Foreskin fibroblast (primary cell): ENCODE measurements at places on chromosomes 1 and 21.

DNA sequence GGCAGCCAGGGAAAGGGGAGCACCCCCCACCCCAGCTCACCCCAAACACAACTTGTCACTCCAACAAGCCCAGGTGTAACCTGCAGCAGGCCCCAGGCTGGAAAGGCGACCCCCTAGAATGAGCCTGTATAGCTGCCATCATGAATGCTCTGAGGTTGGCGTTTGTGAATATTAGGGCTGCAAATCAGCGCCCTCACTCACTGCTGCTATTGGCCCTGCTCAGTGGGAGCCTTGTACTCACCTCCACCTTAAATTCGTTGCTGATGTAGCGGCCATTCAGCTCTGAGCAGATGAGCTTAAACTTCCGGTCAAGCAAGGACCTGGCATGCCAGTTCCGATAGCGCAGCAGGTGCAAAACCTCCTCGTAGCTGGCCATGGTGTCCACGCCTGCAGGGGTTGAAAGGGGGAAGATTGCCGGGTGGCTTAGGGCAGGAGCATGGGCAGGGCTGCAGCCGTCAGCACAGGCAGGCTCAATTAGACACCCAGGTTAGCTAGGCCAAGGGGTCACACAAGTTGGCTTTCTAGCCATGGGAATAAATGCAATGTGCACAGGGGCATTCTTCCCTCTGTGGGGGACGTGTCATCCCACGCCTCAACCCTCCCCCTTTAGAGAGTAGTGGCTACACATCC lies 81.7 kb downstream of the PIK3CD start:
- DNase-seq, result no peak

DNA sequence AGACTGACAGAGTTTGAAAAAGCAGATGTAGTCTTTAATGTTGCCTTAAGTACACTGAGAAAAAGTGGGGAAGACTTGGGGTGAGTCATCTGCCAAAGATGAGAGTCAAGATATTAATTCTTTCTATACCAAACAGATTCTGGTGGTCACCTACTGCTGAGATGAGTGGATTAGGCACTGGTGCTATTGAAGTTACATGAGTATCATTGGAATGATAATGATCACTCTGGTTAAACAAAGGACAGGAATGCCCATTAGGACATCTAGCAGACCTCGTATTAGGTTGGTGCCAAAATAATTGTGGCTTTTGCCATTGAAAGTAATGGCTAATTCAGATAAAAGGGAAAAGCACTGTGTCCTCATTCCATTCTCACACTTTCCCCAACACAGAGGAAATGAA lies 1588.9 kb downstream of the KCNT2 start:
- peak; percentile 2 for DNase-seq

- DNase-seq, result no peak
These were observed 12.0 kb upstream of the S100A2 start for GRCh38 chr1:153577624-153578051.

- no peak for DNase-seq
These were observed 270.3 kb downstream of the SDCCAG8 start for GRCh38 chr1:243526180-243526579.

GRCh38 chr1:201353186-201353940 lies 24.1 kb downstream of the TNNT2 start:
- no peak for DNase-seq

GRCh38 chr1:234639961-234640360 lies 30.0 kb upstream of the IRF2BP2 start:
- no peak for DNase-seq

DNA sequence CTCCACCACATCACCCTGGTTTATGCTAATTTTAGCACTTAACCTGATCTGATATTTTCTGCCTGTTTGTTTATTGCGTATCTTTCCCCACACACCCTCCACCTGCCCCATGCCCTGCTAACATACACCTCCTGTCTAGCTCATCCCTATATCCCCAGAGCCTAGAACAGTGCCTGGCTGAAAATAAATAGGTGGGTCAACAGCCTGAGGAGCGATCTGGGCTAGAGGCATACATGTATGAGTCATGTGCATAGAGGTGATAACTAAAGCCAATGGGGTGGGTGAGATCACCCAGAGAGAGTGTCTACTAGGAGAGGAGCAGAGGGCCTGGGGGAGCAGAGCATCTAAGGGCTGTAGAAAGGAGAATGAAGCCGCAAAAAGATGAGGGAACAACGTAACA lies 2.7 kb downstream of the HTR1D start:
- DNase-seq, result no peak

GRCh38 chr1:217622042-217622441 lies 8.8 kb downstream of the GPATCH2 start:
- no peak for DNase-seq

- DNase-seq, result no peak
These were observed 3.8 kb downstream of the F13B start for GRCh38 chr1:197063212-197063611.

DNA sequence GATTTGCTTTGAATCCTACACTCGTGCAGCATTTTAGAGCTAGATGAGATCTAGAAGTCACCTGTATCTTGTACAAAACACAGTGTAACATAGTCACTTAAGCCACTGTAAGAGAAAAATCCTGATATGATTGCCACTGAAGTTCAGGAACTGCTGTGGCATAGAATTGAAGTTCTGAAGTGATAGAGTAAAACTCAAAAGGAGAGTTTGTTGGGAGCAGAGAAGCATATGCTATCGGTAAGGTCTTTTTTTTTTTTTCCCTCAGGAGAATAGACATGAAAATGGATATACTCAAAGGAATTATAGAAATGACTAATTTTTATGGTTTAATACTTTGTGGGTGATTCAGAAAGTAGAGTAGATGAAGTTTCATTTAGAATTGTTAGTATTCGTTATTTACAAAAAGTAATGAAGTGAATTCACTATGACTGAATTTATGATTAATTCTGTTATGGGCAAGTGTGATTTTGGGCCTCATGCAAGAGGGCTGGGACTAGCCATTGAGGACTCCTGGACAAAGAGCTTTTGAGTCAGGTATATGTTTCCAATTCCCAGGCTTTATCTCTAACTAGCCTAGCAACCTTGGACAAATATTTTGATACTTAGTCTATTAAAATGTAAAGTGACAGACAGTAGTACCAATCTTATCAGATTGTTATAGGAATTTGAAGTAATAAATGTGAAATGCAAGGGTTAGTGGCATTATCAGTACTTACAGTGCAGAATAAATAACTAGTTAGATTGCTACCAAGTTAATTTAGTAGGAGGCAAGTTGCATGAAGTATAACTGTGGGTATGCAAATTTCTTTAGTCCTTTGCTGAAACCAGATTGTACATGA lies 3.1 kb downstream of the KCTD3 start:
- DNase-seq, result no peak

DNA sequence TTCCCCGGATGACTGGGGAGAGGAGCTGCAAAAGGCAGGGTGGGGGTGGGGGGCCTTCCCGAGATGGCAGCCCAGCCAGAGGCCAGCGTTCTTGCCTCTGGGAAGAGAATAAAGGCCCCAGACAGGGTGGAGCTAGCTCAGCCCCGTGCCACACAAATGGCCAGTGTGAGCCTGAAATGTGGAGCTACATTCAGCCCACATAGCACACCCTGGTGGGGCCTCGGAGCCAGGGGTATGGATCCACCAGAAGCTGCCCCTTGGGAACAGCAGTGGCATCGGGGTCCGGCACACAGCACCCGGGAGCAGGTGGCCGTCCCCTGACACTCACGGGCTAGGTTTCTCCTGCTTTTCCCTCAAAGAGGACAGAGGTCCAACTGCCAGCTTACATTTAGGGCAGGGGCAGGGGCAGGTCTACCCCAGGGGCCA lies 93.9 kb downstream of the PDE9A start:
- no peak for DNase-seq

- DNase-seq, result no peak
These were observed 307.0 kb upstream of the USP25 start for GRCh38 chr21:15422783-15423182.

DNA sequence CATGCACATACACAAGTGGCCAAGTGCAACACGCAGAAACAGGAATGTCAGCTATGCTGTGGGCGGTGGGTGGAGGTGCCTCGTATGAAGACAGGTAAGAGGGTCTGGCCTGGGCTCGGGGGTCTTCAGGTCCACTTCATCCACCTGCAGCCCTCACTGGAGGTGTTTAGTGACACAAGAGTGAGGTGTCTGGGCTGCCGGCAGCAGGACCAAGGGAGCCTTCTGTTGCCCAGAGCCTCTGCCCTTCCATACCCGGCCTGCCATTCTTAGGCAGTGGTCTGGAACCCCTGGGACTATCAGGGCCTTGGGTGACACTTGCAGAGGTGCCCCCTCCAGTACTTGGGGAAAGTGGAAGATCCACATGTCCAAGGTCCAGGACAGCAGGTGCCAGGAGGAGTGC lies 21.7 kb upstream of the ACTRT2 start:
- DNase-seq, result no peak

DNA sequence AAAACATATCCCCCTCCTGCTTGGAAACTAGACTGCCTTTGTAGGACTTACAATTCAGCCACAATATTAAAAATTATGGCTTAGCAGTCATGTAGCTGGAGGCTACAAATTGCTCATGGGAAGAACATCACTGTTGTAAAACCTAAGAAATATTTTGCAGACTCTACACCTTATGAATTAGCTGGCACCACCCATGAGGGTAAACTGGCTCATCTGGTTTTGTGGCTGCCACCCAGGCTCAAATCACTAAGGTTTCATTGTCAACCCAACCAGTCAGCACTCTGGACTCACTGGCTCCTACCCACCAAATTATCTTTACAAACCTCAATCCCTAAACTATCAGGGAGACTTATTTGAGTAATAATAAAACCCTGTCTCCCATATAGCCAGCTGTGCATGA lies 100.7 kb upstream of the OLFM3 start:
- DNase-seq, result no peak

DNA sequence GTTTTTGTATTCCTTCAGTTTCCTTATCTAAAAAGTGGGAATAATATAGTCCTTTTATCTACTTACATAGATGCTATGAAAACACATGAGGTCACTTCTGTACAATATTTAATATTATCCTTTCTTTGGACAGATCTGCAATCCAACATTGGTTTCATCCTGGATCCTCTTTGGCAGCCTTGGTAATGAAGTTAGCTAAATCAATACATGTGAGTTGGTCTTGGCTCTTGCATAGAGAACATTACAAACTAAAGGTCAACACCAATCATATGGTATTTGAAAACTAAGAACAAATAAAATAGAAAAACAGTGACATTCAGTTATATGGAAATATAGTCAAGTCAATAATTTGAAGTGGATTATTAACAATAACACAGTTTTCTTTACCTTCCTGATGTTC lies 3.2 kb upstream of the EDEM3 start:
- no peak for DNase-seq

- peak; percentile 69 for DNase-seq
These were observed 4.6 kb downstream of the RCC1 start for GRCh38 chr1:28510273-28510969.

DNA sequence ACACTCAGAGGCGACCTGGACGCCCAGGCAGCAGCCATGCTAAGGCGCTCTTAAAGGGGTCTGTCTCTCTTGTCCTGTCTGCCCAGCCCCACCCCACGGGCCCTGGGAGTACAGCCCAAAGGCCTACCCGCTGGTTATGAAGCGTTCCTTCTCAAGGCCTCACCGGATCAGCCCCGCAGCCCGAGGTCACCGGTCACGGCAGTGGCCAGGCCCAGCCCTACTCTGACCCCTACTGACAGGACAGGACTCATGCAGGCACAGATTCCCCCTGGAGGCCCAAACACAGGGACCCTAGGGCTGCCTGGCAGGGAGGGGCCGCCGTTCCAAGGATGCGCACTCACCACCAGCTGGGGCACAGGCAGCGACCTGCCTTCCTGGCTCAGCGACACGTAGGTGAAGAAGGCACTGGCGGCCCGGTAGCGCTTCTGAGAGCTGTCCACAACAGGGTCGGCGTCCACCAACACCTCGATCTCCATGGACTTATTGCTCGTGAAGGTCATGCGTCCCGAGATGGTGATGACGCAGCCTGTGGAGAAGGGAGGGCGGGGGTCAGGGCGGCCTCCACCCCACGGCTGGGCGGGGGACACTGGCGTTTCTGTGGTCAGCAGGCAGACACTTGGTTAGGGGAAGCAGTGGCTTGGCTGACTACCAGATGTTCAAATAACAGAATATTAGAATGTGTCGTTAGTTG lies 20.0 kb upstream of the GPR153 start:
- no peak for DNase-seq

- DNase-seq, result no peak
These were observed 8.6 kb downstream of the BEND5 start for GRCh38 chr1:48767975-48768510.

DNA sequence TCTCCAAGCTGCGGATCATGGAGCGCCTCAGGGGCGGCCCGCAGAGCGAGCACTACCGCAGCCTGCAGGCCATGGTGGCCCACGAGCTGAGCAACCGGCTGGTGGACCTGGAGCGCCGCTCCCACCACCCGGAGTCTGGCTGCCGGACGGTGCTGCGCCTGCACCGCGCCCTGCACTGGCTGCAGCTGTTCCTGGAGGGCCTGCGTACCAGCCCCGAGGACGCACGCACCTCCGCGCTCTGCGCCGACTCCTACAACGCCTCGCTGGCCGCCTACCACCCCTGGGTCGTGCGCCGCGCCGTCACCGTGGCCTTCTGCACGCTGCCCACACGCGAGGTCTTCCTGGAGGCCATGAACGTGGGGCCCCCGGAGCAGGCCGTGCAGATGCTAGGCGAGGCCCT lies 2.7 kb downstream of the CPTP start:
- no peak for DNase-seq

DNA sequence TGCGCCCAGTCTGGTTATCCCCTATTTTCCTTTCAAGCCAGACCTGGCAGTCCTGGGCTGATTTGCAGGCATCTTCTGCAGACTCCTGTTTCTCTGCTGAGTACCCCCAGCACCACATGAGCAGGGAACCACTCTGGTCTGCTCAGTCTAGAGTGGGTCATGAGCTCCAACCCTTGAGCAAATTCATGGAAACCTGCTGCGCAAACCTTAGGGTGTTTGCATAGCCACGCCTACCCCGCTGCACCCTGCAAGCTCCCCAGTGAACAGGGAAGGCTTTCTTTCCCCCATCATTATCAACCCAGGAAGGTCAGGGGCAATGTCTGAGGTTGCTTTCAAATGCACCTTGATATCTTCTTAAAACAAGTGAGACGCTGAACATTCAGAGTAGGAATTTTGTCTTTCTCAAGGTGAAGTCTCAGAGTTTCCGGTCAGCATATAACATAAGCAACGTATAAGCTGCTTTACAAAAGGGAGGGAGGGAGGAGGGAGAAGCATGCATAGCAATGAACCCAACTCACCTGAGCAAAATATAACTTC lies 11.1 kb upstream of the KCNE1 start:
- no peak for DNase-seq
